ENCODE measurements at places on chromosomes 7 and 10.

GRCh38 chr10:25627606-25628005, 306.4 kb upstream of the MYO3A start:
- DNase-seq, result no peak

DNA sequence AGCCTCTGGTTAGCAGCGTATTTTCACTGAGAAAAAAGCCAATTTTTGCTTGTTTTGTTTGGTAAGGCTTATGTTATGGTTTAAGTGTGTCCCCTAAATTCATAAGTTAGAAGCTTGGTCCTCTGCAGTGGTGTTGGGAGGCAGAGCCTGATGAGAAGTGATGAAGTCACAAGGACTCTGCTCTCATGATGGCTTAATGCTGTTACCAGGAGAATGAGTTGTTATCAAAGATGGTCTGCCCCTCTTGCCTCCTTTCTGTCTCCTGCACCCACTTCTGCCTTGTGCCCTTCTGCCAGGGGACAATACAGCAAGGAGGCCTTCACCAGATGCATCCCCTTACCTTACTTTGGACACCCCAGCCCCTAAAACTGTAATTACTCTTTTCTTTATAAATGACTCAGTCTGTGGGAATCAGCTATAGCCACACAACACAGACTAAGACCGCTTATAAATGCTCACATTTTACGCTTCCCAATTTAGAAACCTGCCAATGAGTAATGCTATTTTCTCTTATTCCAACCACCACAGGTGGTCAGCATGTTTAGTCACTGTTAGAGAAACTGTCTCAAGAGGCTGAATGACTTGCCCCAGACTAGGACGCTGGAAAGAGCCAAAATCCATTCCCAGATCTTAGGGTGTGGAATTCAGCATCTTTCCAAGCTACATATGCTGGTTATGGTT, 6.1 kb upstream of the PKD1L1 start:
- no peak for DNase-seq

DNA sequence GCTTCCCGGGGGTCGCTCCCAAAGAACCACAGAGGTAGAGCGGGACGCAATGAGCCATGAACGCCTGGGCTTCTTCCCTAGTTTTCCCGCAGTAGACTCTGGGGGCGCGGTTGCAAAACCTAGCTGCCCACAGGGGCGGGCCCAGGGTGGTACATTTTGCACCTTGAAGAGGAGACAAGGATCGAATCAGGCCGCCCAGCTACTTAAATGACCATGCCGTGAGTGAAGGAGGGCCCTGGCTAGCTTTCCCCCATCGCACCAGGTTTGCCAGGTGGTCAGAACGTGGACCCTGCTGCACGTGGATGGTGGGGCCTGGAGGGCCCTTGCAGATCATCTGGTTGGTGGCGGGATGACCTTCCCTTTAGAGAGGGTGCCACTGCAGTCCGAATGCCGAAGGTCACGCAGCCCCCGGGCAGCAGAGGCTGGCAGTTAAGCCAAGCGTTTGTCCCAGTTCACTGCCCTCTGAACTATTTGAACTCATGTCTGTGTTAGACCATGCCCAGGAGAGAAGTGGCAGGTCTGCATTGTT, 604 bp upstream of the SHTN1 start:
- DNase-seq, result no peak

DNA sequence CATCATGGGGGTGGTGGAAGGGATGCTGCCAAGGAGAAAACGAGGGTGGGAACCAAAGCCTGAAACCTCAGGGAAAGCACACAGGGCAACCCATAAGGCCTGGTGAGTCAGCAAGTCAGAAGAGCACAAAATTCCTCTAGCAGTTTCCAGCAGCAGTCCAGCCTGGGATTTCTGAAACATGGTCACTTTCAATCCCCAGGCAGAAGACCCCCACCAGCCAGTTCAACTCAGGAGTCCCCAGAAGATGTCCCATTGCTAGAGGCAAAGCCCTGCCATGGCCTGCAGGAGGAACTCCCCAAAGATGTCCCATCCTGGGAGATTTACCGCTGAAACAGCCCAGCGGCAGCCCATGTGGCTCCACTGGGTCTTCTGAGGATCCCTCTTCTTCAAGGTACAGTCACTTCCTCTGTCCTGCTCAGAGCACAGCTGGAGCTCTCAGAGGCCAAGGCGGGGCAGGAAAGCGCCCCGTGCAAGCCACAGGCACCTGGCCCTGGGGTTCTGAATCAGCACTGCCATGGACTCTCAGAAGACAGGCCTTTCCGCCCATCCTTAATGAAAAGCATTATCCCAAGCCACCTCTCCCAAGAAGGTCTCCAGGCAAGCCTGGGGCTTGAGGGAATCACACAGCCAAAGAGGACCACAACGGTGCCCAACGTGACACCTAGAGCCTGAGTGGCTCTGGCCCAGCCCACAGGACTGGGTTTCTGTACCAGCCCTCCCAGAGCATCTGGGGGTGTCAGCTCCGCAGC, 196.9 kb downstream of the GRID1 start:
- no peak for DNase-seq

GRCh38 chr10:24495666-24496460, 227.8 kb downstream of the ARHGAP21 start:
- DNase-seq, result no peak

DNA sequence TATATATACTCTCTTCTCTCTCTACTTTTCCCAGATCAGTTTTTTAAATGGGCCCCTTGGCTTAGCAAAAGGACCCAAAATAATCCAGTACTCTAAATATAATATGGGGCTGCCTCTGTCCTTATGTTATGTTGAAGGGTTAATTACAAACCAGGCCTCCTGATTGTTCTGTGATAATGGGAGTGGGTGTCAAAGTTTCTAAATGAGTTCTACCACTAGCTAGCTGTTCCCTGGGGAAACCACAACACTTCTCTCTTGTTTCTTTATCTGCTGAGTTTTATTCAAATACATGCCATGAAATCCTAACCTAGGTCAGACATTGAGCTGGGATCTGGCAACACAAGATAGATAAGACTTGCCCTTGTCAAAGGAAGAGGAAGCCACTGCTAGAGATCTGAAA, 3.8 kb downstream of the HTR5A start:
- no peak for DNase-seq

- no peak for DNase-seq
Observed at GRCh38 chr7:78734626-78735025, 718.8 kb downstream of the MAGI2 start.

DNA sequence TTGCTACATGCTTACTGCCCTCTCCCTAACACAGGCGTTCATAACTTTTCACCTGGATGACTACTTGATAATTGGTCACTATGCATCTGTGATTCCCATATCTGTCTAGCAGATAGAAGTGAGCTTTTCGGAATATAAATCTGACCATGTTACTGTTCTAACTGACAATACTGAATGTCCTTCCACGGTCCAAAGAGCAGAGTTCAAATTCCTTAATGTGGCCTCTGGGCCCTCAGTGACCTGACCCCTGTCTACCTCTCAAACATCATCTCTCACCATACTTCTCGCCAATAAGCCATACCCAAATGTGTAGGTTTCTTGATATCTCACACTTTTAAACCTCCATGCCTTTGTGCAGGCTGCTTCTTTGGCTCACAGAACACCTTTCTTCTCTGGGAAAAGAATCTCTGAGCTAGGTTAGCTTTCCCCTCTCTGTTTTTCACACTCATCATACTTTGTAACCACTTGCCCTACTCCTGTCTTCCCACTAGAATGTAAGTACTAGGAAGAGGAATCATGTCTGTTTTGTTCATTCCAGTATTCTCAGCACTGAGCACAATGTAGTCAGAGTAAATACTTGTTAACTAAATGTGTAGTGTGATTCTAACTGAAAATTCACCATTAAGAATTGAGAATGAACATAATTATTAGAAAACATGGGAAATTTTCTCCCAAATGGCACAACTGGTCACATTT, 39.2 kb upstream of the LRRC17 start:
- DNase-seq, result no peak

DNA sequence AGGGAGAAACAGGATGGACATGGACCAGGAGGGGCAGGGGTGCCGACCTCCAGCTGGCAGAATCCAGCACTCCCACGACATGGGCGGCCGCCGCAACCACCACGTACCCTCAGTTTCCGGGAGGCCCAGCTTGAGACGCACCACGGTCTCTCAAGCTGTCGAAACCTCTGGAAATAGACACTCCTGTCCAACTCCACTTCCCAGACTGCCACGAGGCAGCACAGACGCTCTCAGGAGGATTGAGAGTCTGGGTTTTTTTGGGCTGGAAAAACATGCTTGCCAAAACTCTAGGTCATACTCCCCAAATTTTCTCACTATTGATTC, 37.9 kb upstream of the PDGFA start:
- no peak for DNase-seq

DNA sequence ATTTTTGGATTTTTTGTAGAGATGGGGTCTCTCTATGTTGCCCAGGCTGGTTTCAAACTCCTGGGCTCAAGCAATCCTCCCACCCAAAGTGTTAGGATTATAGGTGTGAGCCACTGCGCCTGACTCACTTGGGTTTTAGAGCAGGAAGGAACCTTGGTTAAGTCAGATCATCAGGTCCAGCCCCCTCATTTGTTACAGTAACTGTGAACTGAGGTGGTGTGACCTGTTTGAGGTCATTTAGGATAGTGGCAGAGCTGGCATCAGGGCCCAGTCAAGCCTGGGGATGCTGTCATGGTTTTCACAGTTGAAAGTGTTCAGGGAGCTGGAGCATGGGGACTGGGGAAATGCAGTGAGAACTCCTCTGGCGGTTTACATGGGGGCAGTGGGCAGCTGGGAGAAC, 159.6 kb downstream of the TAX1BP1 start:
- no peak for DNase-seq

DNA sequence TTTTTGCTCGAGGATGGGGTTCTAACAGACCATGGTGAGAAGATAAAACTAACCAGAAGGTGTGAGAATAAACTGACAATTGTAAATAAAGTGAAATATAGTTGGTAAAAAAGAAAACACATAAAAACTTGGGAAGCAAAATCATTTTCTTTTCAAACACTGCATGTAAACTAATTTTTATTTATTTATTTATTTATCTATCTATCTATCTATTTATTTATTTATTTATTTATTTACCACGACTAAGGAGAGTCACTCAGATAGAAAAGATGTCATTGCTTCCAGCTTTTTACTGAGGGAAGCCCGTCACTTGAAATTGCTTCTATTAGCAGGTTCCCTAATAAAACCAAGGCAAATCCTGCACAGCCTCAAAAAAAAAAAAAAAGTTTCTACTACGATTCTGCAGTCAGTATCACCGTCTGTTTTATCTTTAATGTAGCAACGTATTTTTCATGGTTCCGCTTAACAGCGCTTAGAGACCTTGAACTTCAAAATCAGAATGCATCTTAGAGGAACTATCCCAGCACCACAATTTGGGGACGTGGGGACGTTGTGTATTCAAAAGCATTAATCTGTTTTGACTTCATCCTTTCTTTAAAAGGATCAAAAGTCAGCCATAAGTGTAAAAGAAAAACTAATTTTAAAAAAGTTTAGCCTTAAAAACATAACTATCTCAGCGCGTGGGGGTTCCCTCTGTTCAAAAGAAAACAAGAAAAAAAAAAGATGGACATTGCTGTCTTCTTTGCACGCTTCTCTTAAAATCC, 33.3 kb upstream of the EBLN1 start:
- DNase-seq, result no peak

DNA sequence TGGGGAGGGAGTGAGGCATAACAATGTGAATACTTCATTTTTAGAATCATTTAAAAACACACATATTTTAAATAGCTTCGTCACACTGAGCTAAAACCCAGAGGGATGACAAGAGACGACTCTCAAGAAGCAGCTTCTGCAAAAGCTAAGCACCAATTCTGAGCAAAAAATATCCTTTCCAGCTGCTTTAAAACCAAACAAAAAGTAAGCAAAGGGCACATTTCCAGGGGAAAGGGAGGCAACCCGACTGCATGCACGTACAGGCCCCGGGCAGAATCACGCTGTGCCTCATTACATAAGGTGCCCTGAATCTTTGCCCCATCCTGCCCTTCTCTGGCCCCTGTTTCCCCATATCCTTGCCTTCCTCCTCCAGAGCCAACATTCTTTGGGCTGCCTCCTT, 78.4 kb downstream of the DGKI start:
- no peak for DNase-seq

DNA sequence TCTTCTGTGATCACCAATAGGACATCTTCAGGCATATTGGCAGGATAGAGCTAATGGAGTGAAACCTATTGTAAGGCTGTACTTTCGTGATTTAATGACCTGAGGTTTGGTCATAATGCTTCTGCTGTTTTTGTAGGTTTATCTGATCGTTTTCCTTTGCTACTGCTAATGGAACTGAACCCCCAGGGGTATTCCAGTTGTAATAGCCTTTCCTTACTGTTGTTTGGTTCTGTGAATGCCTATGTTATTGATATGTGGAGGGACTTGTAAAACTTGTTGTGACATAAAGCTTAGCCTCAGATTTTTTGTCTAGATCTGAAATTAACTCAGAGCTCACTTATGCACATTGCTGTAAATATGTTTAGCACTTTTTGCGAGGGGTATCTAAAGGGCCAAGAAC, 10.9 kb upstream of the VWA2 start:
- no peak for DNase-seq

GRCh38 chr7:150791304-150791703, 8.9 kb downstream of the TMEM176B start:
- no peak for DNase-seq

DNA sequence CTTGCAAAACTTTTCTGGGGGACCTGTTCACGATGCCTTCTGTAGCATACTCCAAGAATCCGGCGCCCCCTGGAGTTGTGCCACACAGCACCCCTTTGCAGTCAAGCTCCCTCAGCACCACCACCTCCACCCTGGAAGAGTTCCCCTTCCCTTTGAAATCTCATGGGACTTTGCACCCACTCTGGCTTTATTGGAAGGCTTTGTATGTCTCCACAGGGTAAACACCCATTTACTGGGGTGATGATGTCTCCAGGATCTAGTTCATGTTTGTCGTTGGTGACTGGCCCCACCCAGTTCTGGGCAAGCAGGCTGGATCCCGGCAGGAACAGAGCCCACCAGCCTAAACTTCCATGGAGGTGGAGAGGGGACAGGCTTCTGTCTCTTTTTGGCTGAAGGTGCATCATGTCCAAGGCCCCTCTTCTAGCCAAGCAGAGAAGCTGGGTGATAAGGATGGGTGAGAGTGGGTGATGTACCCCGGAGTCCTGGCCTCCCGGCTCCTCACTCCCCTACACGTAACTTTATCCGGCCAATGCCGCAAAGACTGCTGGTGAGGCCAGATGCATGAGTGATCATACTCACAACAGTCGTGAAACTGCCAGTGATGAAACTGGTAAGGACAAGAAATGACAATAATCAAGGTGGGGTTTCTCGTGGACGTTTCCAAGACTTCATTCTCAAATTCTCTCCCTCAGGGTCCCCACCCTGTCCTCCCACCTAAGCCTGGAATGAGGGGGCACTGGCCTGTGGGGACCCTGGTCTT, 695 bp upstream of the CLDN4 start:
- no peak for DNase-seq

- no peak for DNase-seq
Observed at GRCh38 chr7:7242899-7243298, 60.6 kb downstream of the C1GALT1 start.

DNA sequence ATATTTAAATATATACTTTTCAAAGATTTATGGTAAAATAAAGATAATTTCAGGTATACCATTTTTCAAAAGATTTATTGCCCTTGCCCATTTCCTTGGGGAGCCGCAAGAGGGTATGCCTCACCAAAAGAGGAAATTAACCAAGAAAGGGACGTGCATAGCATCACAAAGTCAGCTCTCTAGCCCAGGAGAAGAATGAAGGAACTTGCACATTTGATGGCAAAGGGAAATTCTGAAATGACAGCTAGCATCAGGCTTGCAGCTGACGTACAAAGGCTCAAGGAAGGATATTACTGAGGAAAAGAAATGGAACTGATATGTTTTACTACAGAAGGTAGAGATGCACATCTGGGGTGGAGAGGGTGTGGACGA, 93.6 kb upstream of the RSU1 start:
- DNase-seq, result no peak

GRCh38 chr7:7956531-7957128, 12.0 kb upstream of the GLCCI1 start:
- DNase-seq, result no peak

GRCh38 chr10:122474131-122474818, 12.9 kb downstream of the HTRA1 start:
- DNase-seq, result no peak
